Skeletal muscle cell (primary cell): ENCODE measurements at places on chromosomes 13 and 19.
A peak's percentile ranks its signal among the peaks of the same experiment; 100 is the strongest.

- no peak for DNase-seq
Observed at GRCh38 chr19:2512523-2513431, 36.9 kb downstream of the GADD45B start.

GRCh38 chr13:99967498-99967868 is 4.1 kb downstream of the ZIC5 start:
- no peak for DNase-seq

DNA sequence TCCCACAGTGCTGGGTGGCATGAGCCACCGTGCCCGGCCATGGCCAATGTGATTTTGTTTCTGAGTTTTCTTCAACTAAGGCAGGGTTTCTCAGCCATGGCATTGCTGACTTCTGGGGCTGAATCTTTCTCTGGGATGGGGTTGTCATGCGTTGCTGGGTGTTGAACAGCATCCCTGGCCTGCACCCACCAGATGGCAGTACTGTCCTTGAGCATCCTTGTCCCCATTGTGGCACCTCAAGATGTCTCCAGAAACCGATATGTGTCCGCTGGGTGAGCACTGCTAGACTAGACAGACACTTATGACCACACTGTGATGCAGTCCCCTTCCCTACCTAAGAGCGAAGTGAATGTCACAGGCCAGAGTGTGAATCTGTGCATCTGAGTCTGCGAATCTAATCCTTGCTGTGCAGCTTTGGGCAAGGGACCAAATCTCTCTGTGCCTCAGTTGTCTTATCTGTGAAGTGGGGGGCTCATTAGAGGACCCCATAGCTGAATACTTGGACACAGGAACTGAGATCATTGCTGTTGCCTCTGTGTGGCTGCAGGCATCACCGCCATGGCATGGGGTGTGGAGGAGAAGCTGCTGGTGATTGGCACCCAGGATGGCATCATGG is 50.3 kb upstream of the SIN3B start:
- peak; percentile 4 for DNase-seq

DNA sequence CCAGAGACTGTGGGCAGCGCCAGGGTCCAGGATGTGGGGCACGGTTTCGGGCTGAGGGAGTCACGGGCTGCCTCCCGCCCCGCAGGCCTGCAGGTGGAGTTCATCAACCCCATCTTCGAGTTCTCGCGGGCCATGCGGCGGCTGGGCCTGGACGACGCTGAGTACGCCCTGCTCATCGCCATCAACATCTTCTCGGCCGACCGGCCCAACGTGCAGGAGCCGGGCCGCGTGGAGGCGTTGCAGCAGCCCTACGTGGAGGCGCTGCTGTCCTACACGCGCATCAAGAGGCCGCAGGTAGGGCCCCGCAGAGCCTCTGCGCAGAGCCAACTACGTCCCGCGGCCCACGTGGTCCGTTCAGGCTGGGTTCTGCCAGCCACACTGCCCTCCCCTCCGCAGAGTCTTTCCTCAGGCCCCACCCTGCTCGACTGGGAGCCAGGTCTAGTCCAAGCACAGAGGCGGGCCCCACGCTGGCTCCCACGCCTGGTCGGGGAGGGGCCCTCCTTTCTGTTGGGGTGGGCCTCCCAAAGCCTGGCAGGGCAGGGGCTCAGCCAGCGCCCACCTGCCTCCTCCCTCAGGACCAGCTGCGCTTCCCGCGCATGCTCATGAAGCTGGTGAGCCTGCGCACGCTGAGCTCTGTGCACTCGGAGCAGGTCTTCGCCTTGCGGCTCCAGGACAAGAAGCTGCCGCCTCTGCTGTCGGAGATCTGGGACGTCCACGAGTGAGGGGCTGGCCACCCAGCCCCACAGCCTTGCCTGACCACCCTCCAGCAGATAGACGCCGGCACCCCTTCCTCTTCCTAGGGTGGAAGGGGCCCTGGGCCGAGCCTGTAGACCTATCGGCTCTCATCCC is 2.0 kb upstream of the POLD1 start:
- no peak for DNase-seq

DNA sequence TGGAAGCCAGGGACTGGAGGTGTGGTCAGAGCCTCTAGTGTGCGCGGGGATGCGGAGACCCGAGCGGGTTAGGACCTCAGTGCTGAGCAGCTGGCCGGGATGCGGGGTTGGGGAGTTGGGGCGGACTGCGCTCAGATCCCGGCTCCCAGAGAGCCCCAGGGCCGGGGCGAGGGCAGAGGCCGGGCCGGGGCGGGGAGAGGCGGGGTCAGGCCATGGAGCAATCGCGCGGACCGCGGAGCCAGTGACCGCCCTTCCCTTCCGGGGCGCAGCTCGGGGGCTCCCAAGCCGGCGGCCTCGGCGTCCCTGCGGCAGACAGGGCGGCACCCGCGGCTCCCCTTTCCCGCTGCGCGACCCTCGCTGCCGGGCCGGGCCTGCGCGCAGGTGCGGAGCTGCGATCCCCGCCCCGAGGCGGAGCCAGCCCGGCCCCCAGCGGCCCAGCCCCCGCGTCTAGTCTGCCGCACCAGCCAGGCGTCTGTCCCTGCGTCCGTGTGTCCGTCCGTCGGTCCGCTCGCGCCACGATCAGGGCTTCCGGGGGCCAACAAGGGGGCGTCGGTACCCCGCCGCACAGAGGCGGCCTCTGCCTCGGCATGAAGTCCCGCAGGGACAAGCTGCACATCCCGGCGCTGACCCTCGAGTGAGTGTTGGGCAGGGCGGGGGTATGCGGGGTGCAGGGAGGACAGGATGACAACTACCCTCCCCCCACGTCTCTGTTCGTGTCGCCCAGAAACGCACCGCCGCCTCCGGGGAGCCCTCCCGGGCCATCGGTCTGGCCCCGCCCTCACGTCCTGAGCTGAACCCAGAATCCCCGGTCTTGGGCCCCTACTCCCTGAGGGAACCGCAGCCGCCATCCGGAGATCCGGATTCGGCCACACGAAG is 12.4 kb downstream of the MAST3 start:
- no peak for DNase-seq

DNA sequence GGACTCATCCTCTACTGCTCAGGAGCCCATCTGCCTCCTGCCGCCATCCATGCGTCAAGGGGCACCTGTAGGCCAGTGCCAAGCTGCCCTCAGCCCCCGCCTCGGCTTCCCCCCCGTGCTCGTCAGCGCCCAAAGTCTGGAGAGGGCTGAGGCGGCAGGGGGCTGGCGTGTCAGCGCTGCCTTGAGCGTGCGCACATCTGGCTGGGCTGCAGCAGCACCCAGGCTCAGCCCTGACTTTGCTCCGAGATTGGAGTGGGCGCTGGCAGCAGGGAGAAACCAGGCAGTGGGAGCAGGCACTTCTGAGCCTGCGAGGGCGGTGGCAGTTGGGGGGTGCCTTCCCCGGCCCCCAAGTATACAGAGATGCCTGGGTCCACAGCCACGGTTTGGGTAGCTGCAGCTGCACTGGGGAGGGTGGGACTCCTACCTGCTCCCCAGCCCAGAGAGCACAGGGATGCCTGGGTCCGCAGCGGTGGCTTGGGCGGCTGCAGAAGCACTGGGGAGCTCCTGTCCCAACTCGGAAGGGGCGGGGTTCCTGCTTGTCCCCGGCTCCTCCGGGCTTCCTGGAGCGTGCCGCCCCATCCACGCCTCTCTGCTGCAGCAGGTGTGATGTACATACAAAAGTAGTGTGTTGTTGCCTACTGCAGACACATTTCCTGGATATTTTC is 44.8 kb upstream of the LPAR6 start:
- no peak for DNase-seq
